Activated T-cell treated with anti-CD3 and anti-CD28 coated beads for 48 hours (primary cell): ENCODE measurements at places on chromosomes 16 and 17.

- DNase-seq = no peak
Measured at GRCh38 chr16:13061691-13062090, 160.3 kb downstream of the SHISA9 start.

DNA sequence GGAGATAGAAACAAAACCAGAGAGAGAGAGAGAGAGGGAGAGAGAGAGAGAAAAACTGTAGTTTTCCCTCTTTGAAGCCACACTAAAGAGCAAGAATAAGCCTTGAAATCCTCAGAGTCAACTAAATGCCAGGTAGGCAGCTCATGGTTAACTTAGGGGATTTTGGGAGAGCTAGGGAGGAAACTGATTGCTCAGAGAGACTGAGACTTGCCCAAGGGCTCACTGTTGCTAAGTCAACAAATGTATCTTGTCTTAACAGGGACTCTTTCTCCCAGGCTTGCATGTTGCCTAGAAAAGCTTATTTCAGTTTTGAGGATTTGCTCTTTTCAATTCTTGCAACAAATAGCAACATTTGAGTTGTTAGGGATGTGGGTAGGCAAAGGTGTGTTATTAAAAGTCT lies 4.5 kb upstream of the SLC5A11 start:
- no peak for DNase-seq

GRCh38 chr17:35022536-35023063 lies 40.9 kb downstream of the RFFL start:
- peak; percentile 70 for DNase-seq

DNA sequence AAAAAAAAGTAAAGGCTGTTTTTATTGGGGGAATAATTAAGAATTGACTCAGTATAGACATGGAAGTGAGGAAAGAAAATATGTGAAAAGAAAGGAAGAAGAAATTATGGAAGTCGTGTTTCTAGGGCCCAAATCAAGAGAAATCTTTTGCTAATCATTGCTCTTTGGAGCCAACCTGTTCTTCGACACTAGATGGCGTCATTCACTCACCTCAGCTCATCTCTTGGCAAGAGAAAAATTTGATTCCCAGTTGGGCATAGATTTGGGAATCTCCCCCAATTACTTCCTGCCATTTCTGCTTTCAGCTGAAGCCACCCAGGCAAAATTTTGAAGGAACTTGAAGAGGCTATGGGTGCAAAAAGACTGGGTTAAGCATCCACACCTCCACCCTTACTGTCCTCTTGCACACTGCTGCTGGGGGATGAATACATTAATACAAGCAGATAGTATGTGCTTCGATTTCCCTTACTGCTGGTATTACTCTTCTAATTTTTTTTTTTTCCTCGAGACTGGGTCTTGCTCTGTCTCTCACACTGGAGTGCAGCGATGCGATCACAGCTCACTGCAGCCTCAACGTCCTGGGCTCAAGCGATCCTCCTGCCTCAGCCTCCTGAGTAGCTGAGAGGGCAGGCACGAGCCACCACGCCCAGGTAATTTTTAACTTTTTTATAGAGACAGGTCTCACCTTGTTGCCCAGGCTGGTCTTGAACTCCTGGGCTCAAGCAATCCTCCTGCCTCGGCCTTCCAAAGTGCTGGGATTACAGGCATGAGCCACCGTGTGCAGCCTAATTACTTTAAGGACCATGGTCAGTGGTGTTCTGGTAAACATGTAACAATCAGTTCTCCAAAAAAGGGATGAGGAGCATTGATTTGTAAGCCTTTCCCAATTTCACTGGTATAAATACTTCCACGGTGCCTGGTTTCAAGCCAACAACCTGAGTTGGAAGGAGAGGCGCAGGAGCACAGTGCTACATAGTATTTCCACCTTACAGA lies 13.5 kb downstream of the PSMD7 start:
- DNase-seq = no peak

DNA sequence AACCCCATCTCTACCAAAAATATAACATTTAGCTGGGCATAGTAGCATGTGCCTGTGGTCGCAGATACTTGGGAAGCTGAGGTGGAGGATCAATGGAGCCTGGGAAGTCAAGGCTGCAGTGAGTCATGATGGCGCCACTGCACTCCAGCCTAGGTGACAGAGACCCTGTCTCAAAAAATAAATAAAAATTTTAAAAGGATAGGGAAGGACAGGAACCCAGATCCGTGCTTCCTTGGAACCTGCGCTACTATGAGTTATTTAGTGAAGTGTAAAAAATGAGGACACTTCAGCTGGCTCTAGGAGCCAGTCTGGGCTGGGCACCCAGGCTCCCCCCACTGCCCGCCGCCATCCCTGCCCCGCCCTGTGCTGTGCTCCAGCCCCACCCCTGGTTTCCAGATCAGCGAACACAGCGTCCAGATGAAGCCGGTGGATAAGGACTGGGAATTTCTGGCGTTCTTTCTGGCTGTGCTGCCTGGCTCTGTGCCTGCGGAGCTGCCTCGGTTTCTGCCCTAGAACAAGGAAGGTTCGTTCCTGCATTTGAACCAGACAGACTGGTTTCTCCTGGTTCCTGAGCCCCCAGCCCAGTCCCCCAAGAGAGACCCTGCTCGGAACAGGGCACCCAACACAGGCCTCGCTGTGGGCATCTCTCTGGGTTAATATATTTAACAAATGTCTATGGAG lies 18.5 kb downstream of the PLLP start:
- DNase-seq = no peak

DNA sequence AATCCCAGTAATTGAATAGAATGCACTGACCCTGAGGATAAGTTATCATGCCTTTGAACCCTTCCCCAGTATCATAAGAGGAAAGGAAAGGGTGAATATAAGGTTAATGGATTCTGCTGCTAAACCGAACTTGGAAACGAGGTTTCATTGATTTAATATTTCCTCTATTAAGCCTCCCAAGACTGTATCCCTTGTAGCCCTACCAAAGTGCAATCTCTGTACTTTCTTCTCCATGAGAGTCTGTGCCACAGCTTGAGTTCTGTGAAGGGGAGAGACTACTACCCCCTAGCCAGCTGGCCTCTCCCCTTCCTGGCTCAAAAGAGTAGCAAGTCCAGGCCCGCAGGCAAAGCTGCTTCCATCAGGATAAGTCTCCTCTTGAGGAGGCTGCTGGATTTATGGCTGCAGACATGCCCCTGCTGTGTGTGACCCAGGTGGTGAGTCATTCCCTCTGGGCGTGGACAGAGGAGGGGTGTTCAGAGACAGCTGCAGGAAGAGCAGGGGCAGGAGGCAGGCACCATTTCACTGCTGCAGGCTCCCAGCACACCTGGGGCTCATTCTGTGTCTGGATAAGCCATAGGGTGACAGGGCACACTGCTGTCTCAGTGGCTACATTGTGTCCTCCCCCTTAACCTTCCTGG lies 58.4 kb downstream of the TOM1L2 start:
- no peak for DNase-seq

DNA sequence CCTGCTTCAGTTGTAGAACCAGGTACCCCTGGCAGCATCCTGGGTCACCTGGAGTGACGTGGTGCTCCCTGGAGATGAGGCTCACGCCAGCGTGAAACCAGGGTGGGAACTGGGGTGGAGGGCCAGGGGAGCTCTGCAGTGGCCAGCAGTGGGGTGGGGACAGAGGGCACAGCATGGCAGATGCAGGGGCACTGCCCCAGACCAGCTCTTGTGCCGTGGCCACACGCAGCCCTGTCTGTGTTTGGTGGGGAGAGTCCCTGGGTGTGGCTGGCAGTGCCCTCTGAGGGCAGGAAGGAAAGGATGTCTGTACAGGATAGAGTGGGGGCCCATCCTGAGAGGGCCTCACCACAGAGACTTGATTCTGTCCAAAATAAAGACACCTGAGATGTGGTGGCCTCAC lies 24.5 kb downstream of the ZNF750 start:
- DNase-seq = no peak

DNA sequence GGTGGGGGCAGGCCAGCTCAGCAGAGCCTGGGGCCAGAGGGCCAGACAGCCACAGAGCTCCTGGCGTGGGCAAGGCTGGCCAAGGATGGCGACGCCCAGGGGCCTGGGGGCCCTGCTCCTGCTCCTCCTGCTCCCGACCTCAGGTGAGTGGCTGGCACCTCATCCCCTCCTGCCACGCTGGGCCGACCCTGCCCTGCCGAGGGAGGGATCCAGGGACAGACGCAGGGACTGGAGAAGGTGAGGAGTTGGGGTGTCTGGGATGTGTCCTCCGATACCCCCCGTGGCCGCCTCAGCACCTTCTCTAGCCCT lies at the start of gene ADGRG3:
ADGRG3 (plus strand) TSS at position 44 of the 309 bp plus-strand sequence; CDS start at position 86, 42 bp downstream.
- no peak for DNase-seq

GRCh38 chr16:89761304-89761922 lies 40.1 kb downstream of the ZNF276 start:
- DNase-seq = no peak

DNA sequence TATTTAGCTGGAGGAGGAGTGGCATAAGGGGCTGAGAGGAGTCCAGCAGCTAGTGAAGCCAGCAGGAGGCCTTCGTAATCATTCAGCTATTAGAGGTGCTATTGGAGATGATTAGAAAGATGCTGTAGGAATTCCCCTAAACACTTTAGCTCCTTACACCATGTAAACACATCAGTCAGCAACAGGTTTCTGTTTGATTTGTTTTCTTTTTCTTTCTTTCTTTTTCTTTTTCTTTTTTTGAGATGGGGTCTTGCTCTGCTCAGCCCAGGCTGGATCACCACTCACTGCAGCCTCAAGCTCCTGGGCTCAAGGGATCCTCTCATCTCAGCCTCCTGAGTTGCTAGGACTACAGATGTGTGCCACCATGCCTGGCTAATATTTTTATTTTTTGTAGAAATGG lies 10.6 kb upstream of the SEPHS2 start:
- DNase-seq = no peak

GRCh38 chr17:55242476-55242875 lies 22.3 kb upstream of the HLF start:
- DNase-seq = no peak
